T-helper 2 cell treated with Interferon-gamma antibody and Interleukin-4, amounts not matched to agents 5 μg/mL and 100 μg/mL, for 36 hours (primary cell): ENCODE measurements at places on chromosomes 1 and 21.

DNA sequence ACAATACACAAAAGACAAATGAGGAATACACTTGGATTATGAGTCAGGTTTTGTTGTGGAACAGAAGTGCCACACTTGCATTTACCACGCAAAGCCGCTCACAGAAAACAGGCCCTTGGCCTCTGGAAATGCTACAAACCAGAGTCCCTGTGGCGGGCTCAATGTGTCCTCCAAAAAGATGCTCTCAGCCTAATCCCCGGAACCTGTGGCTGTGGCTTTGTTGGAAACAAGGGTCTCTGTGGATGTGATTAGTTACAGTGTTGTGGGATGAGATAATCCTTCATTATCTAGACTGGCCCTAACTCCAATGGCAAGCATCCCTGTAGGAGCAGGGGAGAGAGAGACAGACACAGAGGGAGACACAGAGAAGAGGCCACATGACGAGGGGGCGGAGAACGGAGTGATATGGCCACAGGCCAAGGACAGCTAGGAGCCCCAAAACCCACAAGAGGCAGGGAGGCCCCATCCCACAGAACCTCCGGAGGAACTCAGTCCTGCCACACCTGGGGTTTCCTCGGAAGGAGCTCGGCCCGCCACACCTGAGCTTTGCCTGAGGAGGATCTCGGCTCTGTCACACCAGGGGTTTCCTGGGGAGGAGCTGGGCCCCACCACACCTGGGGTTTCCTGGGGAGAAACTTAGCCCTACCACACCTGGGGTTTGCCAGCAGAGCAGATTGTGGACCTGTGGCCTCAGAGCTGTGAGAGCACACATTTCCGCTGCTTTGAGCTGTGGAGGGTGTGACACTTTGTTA lies 55.4 kb downstream of the NPHP4 start:
- DNase-seq, result no peak

- DNase-seq, result no peak
These were observed 90.5 kb downstream of the PTPRC start for GRCh38 chr1:198729195-198729863.

- peak; percentile 26 for DNase-seq
These were observed 29.0 kb upstream of the KHDRBS1 start for GRCh38 chr1:31984419-31985347.

DNA sequence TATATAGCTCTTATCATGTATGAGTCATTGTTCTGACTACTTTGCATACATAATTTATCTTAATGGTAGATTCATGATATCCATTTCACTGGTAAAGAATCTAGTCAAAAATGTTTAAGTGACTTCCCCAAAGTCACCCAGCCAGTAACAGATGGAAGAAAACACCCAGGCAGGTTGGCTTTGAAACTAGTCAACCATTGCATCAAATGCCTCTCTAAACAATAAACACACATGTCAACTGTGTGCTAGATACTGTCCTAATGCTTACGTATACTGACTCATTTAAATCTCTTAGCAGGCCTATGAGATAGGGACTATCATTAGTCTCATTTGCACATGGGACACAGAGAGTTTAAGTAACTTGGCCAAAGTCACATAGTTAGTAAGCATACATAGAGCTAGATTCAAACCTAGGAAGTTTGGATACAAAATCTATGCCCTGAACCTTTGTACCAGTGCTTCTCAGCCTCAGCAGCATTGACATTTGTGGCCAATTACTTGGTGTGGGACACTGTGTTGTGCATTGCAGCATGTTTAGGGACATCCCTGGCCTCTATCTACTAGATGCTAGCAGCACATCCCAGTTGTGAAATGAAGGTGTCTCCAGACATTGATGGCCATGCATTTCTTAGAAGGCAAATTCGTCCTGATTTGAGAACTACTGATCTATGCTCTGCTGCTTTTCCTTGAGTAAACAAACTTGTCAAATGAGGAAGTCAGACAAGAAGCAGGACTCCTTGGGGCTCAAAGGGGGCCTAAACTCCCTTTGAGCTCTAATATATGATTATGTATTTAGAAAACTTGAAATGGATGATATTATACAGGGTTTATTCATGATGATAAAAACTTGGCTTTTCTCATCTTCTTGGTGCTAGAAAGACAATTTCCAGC lies 316.3 kb downstream of the KCNH1 start:
- no peak for DNase-seq

GRCh38 chr1:110878993-110879392 lies 6.0 kb downstream of the CD53 start:
- no peak for DNase-seq

DNA sequence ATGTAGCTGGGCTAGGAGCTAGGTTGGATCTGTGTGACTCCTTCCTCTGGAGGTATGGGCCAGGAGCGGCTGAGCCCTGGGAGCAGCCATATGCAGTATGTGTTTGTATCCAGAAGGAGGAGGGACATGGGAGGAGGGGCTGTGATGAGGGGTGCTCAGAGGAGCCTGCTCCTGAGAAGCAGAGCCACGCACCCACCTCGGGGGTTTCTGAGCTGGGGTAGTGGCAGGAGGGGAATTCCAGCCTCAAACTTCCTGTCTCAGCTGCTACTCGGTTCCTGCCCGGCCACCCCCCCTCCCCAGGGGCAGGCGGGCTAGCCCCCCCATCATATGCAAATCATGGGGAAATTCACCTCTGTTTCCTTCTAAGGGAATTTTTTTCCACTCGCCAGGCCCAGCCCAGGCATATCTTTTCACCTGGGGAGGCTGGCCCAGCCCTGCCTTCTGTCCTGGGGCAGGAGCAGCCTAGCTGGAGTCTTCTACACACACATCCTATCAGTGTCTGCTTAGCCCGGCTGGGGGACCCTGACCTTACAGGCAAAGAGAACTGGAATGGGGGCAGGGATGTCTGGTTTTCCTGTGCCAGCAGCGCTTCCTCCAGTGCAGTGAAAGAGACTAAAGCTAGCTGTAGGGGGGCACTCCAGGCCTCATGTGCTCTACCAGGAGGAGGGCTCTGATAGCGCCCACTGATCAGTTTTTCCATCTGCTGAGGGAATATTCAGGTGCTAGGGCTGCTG lies 3.0 kb downstream of the ZC3H12A start:
- peak; percentile 82 for DNase-seq

DNA sequence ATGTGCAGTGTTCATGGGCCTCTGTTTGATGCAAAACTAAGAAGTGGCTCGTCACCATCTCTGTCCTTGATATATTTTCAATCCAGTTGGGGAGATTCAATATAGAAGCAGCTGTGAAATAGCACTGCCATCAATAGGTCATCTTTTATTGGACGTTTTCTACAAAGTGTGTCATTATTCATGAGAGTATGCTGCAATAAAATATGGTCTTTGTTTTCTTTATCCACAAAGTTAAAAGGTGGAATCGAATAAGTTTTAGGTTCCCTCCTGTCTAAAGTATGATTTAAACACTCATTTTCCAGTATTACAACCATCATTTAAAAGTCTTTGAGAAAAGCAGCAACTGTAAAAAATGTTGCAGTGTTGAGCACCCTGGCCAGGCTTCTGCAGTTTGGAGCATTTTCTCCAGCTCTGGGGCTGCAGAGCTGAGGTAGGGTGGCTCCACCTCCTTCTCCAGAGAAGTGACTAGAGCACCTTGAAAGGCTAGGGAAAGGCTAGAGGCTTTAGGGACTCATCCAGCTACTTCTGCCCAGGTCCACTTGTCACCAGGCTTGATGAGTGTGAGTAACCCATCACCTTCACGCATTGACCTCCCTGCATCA lies 56.5 kb upstream of the DNAH14 start:
- DNase-seq, result no peak

DNA sequence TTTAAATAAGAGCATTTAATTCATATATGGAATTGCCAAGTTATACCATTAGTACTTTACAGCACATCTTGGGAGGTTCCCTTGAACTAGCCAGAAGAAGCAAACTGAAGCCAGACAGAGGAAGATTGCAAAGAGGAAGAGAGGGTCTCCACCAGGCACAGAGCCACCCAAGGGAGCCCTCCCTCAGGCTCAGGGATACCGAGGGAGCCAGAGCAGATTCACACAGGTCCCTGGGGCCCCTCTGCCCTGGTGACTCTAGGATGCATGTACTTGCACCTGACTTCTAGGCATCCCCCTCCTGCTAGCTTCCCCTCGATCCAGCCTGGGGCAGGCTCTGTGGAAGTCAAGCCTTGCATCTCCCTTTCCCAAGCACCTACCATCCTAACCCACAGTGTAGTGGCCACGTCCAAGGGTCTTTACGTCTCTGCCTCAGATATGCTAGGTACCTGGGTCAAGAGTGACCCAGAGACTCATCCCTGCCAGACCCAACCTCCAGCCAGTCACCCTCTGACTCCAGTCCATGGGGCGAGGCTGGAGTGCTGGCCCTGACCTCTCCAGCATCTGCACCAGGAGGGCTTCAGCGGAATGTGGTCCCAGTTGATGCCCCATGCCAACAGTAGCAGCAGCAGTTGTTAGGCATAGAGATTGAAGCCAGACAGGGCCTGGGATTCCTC lies 6.4 kb downstream of the IFNAR2 start:
- no peak for DNase-seq

- DNase-seq, result no peak
These were observed 49.6 kb downstream of the SLC37A1 start for GRCh38 chr21:42563261-42563660.

DNA sequence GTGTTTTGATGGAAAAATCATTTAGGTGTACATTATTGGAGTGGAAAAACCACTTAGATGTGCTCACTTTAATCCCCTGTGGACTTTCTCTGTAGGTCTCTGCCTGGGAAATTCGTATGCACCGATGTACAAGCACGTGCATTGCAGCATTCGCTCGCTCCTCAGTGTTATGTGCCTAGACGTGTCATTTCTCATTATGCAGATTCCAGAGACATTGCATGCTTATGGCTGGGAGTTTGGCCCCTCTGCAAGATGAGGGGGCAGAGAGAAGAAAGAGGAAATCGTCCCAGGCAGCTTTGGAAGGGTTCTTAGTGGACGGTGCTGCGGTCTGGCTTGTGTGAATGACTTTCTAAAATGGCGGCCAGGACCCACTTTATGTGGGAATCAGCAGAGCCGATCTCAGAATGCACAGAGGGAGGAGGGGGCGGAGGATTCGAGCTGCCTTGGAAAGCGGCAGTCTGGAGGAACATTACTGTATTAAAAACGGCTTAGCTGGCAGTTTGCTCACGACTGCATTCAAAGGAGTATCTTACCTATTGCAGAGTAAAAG lies 2.3 kb downstream of the SPEN start:
- peak; percentile 41 for DNase-seq

DNA sequence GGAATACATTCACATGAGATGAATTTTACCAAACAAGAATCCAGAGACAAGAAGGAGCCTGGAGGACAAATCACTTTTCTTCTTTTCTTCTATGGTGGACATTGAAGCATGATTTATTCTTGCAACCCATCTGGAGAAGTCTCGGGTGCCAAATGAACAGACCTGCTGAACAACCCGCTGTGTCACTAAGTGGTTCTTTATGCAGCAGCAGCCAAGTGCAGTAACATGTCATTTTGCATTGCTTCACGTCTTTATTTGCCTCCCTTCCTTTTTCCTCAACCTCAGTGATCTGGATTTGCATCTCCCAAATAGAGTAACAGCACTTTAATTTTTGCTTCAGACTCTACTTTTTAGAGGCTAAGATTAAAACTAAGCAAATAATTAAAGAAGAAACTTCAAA lies 50.0 kb upstream of the TENT5C start:
- no peak for DNase-seq

DNA sequence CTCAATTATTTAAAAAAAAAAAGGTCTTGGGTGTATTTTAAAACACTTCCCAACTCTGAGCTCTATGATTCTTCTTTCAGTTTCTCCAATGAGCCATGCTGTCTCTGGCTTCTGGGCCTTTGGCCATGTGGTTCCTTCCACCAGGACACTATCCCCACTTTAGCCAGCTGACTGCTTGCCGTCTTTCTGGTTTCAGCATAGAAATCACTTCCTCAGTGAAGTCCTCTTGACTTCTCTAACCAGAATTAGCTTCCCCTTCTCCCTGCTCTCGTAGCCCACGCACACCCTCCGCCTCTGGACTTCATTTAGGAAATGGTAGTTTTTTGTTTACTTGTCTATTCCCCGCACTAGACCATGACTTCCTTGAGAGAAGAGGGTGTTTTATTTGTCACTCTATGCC lies 1.1 kb upstream of the DIO1 start:
- no peak for DNase-seq

DNA sequence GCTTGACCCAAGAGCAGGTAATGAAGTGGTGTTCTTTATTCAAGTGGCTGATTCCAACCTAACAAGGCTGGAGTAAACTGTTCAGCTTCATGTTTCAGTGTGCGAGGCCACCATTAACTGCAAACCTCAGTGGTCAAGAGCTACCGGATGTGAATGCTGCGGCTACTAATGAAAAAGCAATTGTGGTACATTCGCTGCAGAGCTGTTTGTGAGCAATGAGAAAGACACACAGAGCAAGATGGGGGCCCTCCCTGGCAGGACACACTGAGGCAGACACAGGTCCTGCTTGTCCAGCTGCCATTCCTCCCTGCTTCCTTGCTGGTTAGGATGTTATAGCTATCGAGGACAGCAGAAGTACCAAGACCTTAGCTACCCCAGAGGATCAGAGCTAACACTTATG lies 26.1 kb downstream of the SYF2 start:
- DNase-seq, result no peak

- no peak for DNase-seq
These were observed 437.8 kb downstream of the PTBP2 start for GRCh38 chr1:97159342-97159741.

- no peak for DNase-seq
These were observed 283.0 kb downstream of the PAPPA2 start for GRCh38 chr1:176745945-176746344.

GRCh38 chr1:76314730-76315129 lies 240.2 kb downstream of the ST6GALNAC3 start:
- no peak for DNase-seq

DNA sequence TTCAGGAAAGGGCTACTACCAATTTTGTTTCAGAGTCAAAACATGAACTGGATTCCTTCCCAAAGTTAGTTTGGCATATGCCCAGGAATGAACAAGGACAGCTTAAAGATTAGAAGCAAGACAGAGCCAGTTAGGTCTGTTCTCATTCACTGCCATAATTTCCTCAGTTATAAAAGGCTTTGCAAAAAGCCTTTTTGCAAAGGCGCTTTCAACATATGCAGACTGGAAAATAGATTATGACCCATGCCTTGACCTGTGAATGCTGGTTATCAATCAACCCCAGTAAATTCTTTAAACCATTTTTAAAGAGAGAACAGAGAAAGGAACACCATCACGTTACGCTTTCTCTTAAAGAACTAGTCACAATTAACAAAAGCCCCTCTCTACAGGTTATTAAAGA lies 1.7 kb upstream of the FRRS1 start:
- DNase-seq, result no peak

DNA sequence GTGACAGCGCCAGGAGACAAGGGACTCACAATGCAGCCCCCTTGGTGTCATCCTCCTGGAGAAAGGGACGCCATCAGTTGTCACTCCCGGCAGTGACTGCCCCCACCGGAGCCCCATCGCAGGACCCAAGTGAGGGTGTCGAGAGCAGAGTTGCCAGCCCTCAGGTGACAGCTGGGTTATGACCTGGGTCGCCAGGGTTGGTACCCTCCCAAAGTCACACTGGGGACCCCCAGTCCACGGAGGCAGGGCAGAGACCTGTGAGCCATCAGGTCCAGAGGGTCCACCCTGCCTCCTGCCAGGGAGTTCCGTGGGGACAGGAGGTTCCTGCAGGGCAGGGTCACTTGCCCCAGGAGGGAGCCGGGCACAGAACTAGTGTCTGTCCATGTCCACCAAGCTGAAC lies 78.2 kb upstream of the IFFO2 start:
- DNase-seq, result no peak
